T1000 (cell line): ENCODE measurements at places on chromosomes 2 and 18.
A peak's percentile ranks its signal among the peaks of the same experiment; 100 is the strongest.

GRCh38 chr18:1663879-1664705 lies 759.4 kb downstream of the ADCYAP1 start:
- DNase-seq: no peak

DNA sequence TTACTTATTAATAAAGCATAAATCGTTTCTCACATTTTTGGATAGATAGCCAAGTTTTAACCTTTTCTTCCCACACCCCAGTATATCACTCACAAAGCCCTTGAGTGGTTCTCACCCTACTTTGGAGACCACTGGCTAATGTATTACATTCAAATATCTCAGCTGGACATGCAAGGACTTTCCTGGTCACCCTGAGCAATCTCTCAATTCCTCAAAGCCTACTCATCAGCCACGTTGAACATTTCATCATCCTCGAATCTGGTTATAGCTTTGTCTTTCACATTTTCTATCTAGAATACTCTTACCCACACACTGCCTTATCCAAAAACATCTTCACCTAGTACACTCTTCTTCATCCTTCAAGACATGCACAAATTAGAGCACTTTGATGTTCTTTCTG lies 71.1 kb upstream of the MAPRE2 start:
- no peak for DNase-seq

DNA sequence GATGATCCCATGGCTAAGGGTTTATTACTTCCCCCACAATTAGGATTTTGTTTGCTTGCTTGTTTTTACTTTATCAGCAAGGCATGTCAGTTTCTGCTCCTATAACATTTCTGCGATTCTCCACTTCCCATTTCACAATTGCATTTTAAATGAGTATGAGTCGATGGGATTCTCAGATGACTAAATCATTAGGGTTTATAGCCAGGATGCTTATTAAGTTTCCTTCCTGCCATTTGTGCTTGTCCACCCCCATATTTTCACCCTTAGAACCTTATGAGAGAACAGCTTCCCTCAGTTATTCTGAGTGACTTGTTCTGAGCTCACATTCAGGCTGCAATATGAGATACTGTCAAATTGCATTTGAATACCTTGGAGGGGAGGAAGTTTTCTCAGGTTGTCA lies 37.9 kb upstream of the C1GALT1C1L start:
- DNase-seq: no peak

DNA sequence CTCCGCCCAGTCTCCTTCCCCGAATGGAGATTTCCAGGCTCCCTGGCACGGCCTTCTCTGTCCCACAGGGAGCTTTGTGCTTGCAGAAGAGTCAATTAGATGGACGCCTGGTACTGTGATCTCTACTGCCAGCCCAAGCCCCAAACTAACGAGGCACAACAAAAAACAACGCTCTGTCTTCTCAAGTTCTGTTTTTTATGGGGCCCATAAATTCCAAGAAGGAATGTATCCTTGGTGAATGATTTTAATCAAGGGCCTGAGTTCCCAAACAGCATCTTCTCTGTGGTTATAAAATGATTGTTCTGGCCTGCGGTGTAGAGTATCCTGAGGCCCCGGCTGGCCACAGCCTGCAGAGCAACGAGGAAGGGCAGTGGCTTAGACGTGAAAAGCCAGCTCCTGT lies 219.5 kb downstream of the CLIP4 start:
- DNase-seq: no peak

GRCh38 chr18:72378016-72378415 lies 166.1 kb downstream of the CBLN2 start:
- no peak for DNase-seq

DNA sequence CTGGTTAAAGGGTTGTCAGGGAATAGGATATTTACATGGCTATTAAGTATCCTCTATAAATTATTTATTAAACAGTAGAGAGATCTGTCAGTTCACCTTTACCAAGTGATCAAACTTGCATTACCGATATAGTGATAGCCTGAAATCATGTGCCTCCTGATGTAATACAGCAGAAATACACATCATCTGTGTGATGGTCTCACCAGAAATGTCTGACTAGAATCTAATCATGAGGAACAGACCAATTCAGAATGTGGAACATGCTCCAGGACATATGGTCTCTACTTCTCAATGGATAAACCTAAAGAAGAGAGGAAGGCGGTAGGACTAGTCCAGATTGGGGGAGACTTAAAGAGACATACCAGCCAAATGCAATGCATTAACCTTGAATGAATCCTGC lies 6.2 kb downstream of the VPS54 start:
- DNase-seq: no peak

DNA sequence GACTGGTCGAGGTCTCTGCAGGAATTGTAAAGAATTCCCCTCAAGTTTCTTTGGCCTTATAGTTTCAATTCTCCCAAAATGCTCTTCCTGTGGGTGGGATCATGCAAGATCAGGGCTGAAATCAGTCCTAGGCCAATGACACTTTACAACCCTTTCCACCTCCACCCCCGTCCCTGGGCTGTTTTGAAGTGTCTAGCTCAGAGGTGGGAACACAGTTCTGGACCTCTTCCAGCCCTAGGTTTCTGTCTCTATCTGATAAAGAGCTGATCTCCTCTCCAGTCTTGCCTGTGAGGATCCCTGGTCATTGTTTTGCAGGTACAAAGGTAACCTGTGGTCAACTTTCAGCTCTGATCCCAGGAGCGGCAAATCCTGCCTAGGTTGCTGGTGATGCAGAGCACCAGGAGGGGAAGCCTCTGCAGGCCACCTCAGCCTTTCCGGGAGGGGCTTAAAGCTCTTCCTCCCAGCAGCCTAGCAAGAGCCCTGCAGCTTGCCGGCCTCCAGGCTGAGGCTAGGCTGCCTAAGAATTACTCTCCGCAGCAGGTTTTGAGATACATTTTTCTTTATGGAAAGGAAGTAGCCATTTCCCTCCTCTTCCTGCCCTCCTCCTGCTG lies 69.8 kb upstream of the WIPF1 start:
- no peak for DNase-seq

- peak; percentile 30 for DNase-seq
Observed at GRCh38 chr2:54722641-54723040, 821 bp upstream of the EML6 start.

- DNase-seq: no peak
Observed at GRCh38 chr2:179569831-179570233, 291.6 kb downstream of the ZNF385B start.

DNA sequence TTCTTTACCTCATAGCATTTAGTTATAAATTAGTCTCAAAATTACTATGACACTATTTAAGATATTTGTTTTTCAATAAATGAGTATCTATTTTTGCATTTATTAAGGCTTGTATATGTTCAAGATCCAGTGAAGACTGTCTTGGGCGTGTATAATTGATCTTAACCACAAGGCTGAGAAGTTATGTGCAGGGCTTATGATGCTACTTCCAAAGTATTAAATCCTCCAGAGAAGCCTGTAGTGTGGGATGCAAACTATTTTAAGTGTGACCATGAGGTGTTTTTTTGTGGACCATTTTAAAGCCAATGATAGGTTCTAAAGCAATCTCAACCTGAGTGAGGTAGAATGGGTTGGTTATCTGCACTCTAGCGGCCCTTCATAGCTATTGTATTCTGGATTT lies 219.9 kb downstream of the ZNF407 start:
- no peak for DNase-seq

DNA sequence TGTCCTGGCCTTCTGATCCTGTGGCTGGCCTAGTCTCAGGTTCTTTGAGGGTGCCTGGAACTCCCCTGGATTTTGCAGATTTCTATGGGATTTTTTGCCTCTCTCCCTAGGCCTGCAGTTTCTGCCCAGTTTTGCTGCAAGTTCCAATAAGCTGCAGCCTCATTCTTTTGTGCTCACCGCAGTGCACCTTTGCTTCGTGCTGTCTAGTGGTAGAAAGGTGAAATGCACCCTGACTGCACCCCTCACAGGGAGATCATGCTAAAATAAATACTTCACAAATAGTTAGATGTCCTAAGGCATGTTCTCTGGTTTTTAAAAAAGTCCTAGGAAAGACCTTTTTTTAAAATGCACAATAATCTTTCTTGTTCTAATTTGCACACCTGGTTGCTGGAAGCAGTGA lies 72.5 kb downstream of the GNAL start:
- no peak for DNase-seq

GRCh38 chr2:221999717-222000116 lies 299.1 kb downstream of the PAX3 start:
- peak; percentile 14 for DNase-seq

- no peak for DNase-seq
Observed at GRCh38 chr2:33904801-33905200, 305.7 kb upstream of the FAM98A start.

GRCh38 chr18:57555134-57555533 lies 31.4 kb downstream of the FECH start:
- no peak for DNase-seq

DNA sequence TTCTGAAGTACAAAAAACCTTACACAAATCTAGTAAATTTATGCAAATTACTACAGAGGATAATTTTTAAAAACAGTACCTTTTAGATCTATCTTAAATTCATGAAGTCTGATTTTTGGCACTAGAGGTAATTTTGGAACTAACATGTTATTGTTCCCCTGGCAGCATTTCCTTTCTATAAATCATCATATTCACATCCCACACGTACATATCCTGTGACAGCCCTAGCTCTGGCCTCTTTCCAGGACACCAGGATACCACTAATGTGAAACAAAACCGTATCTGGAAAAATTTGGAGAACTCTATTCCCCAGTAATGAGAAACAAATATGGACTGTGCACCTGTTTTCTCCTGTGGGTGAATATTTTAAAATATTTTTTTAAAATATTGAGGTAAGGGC lies 14.0 kb upstream of the BIRC6 start:
- no peak for DNase-seq

- no peak for DNase-seq
Observed at GRCh38 chr2:147049957-147050356, 794.9 kb upstream of the ACVR2A start.

DNA sequence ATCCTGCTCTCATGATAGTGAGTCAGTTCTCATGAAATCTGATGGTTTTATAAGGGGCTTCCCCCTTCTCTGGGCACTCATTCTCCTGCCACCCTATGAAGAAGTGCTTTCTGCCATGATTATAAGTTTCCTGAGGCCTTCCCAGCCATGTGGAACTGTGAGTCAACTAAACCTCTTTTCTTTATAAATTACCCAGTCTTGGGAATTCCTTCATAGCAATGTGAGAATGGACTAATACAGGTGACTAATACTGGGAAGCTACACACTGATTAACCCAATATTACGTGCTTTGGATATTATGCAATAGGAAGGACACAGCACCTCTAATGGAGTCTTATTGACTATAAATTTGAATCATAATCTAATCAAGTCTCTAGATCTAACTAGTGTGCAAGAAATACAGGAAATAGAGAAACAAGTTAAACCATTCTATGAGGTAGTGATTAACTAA lies 107.2 kb upstream of the ETAA1 start:
- DNase-seq: peak; percentile 25

DNA sequence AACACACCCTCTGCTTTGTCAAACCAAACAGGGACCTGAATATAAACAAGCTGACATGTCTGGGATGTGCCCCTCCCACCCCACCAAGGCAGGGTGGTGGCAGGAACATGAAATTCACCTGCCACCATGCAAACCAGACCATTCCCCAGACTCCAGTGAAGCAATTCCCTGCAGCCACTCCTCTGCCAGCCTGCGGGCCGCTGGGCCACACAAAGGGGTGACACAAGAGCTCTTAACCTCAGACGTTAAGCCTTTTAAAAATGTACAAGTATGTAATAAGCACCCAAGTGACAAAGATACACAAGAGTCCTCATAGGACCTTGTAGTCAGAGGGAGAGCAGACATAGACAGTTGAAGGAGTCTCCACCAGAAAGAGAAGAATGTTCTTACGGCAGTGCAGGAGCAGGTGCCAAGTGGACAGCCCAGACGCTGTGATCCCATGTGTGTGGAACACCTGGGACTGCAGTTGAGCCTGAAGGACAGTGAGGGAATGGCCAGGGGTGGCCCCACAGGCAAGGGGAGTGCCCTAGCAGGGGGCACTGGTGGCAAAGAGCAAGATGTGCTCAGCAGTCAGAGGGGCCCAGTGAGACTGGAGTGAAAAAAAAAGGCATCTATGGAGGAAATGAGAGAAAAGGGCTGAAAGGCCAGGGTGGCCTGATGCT lies 36.9 kb downstream of the CRACDL start:
- DNase-seq: no peak

GRCh38 chr2:160402997-160403979 lies 90.3 kb downstream of the RBMS1 start:
- no peak for DNase-seq

GRCh38 chr2:28736034-28736433 lies 15.6 kb upstream of the PPP1CB start:
- no peak for DNase-seq

DNA sequence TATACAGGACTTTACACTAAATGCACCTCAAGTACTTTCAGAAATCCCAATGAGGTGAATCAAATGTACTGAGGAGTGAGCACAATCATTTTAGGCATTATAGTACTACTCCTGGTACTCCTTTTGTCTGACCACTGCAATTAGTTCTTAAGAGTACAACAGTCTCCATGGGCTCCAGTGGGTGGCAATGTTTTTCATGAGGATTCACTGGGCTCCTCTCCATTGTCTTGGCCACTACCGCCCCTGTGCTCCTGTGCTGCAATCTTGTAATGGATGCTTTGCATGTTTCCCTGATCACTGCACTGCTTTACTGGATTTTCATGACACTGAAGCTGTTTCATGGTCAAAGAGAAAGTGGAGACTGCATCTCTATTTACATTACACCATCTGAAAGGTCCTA lies 268.5 kb upstream of the ZSWIM2 start:
- DNase-seq: no peak

DNA sequence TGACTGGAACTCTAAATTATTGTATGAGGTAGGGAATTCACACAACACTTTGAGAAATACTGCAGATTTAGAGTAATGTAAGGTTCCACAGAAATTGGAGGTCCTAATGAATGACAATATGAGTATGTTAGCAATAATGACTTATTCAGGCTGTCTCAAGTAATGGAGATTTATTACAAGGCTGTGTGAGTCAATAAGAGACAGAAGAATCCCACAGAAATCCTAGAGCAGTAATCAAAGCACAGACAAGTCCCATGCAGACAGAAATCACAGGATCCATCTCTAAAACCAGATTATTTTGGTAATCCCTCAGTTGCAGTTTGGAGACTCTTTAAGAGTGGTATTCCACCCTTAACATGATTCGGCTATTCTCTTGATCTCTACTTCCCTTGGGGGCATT lies 83.6 kb downstream of the FAM161A start:
- DNase-seq: no peak
